Stimulated activated CD4-positive, alpha-beta T cell treated with anti-CD3 and anti-CD28 coated beads, Interleukin-15, amount 100 ng/mL, for 1 hour (primary cell): ENCODE measurements at places on chromosomes 1 and 21.

DNA sequence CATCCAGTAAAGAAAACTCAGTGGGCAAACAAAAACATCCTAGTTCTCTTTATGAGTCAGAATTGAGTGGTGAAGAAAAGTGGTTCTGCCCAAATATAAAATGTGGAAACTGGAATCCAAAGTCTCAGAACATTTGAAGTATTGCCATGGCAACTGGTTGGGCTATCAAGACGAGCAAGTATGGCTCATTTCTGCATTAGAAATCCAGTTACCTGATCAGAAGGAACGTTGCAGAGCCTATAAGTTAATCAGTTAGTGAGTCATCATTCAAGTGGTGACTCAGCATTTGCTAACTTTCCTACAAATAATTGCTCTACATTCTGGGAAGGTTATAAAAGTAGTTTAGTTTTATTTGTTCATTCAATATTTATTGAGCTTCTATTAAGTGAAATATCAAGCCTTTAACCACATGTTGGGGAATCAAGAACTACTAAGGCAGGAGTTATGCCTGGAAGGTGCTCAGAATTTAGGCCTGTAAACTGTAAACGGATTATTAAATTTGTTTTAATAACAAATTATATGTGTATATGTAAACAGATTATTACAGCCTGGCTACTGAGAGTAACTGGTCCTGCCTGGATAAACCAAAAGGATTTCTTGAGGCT is 104.3 kb downstream of the PAPPA2 start:
- no peak for DNase-seq

GRCh38 chr1:241229711-241230110 is 127.3 kb downstream of the RGS7 start:
- no peak for DNase-seq

DNA sequence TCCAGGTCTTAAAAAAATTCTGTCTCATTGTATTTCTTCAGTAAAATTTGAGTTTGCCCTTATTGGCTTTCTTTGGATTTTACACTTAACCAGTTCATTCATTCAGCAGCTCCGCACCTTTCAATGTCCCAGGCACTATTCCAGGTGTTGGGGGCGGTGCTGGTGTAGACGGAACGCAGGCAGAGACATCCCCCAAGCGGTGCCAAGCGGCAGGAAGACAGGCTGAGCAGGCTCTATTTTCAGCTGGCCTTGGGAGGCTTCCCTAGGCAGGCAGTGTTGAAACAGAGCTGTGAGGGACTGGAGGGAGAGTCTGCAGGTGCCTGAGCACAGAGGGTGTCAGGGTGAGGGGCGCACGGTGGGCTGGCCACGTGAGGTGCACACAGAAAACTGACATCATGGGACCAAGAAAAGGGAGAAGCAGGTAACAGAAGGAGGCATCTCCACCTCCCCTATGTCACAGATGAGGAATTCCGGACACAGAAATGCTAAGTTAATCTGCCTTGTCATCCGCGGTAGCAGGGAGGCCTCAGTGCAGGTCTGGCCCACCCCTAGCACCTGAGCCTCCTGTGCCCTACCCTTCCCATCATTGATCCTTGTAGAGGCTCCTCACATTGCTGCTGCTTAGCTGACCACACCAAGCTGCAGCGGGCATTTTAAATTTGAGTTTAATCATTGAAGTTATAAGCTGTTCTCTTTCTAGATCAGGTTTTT is 40.8 kb downstream of the SLC37A1 start:
- DNase-seq = no peak

DNA sequence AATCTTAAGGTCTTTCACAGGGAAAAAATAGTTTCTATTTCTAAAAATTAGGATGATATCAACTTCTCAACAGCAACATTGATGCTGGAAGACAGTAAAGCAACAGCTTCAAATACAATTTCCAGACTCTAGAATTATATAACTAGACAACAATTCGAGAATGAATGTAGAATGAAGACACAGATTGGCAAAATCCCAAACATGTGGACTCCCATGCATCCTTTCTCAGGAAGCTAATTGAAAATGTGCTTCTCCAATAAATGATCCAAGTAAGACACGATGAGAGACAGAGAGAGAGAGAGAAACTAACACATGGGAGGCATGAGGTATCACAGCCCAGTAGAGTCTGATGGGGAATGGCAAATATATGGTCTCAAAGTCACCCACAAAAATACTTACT is 21.5 kb upstream of the SIM2 start:
- DNase-seq = no peak

- no peak for DNase-seq
These were observed 27.5 kb downstream of the TBX15 start for GRCh38 chr1:118960567-118961136.

DNA sequence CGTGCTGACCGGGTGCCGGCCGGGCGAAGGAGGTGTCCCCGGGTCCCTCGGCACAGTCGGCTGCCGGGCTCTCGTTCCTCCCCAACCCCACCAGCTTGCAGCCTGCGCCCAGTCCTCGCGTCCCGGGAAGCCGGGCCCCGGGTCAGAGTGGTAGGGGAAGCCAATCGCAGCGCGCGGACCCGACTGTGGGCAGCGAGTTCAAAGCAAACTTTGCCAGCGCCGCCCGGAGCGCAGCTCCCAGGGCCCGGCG is 328 bp downstream of the MYCL start:
- no peak for DNase-seq

DNA sequence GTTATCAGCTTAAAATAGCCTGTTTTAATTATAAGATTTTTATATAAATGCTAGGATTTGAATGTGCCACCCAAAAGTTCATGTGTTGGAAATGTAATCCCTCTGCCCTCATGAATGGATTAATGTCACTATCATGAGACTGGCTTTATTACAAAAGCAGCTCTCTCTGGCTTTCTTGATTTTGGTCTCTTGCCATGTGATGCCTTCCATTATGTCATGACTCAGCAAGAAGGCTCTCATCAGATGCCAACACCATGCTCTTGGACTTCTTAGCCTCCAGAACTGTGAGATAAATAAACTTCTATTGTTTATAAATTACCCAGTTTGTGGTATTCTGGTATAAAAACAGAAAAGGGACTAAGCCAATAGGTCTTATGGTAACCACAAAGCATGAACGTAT is 6.9 kb upstream of the PRSS38 start:
- no peak for DNase-seq

GRCh38 chr1:118322331-118322730 is 137.3 kb upstream of the SPAG17 start:
- DNase-seq = no peak

DNA sequence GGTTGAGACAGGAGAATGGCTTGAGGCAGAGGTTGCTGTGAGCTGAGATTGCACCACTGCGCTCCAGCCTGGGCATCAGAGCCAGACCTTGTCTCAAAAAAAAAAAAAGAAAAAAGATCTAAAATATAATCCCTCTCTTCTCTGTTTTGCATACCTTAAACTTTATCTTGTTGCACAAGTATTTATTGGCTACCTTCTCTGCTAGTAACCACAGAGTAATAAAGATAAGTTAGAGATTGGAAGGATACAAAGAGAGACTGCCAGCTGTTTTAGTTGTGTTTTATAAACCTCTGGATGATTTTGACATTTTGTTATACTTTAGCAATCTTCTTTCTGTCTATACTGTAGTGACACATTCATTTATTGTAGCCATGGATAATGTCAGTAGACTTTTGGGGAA is 27.7 kb downstream of the AGO3 start:
- no peak for DNase-seq

DNA sequence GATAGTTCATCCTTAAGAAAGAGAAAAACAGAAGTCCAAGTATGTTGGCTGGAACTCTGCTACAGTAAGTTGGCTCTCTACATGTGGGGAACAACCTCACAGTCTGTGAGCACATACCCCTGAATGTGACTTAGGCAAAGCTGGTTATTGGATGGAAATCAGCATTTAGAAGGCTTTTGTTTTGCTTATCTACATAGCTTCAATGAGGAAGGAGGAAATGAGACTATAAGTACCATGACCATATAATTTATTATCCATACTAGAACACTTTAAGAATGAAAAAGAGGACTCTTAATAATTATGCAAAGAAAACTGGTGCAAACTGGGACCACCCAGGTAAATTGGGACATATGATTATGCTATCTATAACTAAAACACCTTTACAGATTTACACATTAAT is 31.7 kb upstream of the CD55 start:
- DNase-seq = no peak

- DNase-seq = no peak
These were observed 55.9 kb upstream of the WASF2 start for GRCh38 chr1:27545876-27546275.

DNA sequence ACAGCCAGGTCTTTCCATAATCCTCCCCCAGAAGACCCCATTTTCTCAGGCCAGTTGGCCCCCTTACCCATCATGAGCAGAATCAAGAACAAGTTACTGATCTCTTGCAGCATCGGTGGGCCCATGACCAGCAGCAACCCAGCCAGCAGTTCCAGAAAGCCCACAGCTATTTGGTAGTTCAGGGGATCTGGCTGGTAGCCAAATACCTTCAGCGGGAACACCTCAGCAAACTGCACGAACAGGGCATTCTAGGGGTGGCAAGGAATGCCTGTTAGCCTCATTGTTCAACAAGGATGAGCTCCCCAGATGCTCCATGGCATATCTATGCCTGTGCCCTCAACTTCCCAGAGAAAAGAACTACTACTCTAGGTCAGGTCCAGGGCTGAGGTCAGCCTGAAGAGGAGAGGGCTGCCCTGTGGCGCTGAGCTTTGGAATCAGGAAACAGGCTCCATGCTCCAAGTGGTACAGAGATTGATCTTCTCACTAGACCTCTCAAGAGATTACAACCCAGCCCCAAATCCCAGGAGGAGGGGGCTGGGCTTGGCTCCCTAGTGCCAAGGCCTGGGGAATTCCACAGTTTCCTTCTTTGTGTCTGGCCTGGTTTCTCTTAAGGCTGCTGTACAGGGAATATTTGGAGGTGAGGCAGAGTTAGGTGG is 1.3 kb downstream of the TMEM35B start:
- no peak for DNase-seq

DNA sequence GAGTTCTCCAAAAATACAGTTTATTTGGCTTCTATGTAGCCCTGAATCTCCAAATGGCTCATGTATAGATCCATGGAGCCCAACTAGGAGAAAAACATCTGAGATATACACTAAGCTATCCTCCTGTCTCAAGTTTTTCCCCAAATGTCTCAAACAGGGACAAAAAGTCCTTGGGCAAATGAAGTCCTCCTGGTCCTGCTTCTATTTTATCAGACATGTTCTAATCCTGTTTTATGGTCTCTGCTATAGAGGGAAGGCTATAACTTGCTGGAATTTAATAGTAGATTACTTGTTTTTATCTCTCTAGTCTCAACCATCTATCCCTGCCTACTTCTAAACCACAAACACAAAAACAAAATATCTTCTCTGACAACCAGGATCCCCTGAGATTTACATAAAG is 26.9 kb downstream of the CRP start:
- no peak for DNase-seq

DNA sequence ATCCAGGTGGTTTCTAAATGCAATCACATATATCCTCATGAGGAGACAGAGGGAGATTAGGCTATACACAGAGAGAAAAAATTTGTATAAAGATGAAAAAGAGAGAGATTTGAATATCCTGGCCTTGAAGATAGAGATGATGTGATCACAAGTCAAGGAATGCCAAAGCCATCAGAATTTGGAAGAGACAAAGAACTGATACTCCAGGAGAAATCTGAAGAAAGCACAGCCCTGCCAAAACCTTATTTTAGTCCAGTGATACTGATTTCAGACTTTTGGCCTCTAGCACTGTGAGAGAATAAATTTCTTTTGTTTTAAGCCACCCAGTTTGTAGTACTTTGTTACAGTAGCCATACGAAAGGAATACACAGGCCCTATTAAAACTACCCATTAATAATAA is 33.4 kb downstream of the DOCK7 start:
- DNase-seq = no peak
